ENCODE measurements at places on chromosomes 1 and 21.

GRCh38 chr1:94522304-94522703 is 19.3 kb downstream of the F3 start:
- no peak for DNase-seq

- no peak for DNase-seq
Observed at GRCh38 chr1:218439541-218440295, 94.6 kb downstream of the TGFB2 start.

GRCh38 chr21:46222436-46223116 is 6.0 kb downstream of the LSS start:
- no peak for DNase-seq

DNA sequence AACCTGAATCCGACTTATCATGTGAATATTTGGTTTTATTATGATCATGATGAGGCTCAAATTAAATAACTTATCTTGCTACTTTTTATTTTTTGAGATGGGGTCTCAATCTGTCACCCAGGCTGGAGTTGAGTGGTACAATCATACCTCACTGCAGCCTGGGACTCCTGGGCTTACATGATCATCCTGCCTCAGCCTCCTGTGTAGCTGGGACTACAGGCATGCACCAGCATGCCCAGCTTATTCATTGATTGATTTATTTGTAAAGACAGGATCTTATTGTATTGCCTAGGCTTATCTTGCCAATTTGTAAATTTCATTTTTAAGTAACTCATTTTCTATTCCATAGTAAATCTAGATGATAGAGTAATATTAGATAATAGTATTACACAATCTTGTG is 84.3 kb downstream of the COL11A1 start:
- DNase-seq = no peak

GRCh38 chr1:17674726-17675500 is 80.2 kb upstream of the ACTL8 start:
- DNase-seq = no peak

GRCh38 chr1:28265577-28265976 is 6.3 kb downstream of the SESN2 start:
- DNase-seq = no peak

GRCh38 chr1:157117527-157118057 is 18.0 kb upstream of the ETV3L start:
- no peak for DNase-seq

DNA sequence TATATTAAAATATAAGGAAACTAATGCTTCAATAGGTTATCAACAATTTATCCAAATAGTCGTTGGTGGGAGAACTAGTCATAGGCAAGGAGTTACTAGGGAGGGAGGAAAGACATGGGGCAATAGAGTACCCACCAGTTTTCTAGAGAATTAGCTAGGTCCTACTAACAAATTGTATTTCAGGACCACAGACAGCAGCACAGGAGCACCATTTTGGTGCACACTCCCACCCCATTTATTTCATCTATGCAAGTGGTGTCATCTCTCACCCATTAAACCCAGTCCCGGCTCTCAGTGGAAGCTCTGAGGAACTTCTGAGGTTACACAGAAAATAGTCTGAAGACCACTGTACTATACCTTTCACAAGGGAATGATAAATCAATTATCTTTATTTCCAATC is 89.0 kb upstream of the BCAR3 start:
- no peak for DNase-seq

- no peak for DNase-seq
Observed at GRCh38 chr21:14866859-14867765, 197.7 kb downstream of the NRIP1 start.

- no peak for DNase-seq
Observed at GRCh38 chr1:3355894-3356826, 98.3 kb upstream of the ARHGEF16 start.

- no peak for DNase-seq
Observed at GRCh38 chr1:6178751-6179563, 1.2 kb downstream of the CHD5 start.

DNA sequence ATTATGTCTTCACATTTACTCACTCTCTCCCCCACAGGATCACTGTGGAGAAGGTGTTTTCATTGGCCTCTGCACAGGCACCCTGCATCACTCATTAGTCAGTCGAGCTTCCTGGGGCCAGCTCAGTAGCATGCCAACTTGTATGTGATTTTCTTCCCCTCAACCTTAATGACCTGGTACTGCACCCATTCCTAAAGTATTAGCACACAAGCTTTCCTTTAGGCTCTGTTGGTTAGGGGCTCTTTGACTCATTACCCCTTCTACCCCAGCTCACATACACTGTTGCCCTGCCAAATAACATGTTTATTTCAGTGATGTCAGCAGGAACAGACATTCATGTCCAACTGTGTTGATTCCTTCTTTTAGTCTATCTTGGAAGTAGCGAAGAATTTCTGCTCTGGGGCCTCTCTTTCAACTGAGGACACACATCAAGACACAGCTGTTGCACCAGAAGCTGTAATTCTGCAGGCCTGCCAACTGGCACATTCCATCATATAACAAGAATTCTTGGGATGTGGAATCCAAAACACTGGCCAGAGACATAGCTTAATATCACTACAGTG is 603.5 kb upstream of the ADAMTS5 start:
- DNase-seq = no peak

DNA sequence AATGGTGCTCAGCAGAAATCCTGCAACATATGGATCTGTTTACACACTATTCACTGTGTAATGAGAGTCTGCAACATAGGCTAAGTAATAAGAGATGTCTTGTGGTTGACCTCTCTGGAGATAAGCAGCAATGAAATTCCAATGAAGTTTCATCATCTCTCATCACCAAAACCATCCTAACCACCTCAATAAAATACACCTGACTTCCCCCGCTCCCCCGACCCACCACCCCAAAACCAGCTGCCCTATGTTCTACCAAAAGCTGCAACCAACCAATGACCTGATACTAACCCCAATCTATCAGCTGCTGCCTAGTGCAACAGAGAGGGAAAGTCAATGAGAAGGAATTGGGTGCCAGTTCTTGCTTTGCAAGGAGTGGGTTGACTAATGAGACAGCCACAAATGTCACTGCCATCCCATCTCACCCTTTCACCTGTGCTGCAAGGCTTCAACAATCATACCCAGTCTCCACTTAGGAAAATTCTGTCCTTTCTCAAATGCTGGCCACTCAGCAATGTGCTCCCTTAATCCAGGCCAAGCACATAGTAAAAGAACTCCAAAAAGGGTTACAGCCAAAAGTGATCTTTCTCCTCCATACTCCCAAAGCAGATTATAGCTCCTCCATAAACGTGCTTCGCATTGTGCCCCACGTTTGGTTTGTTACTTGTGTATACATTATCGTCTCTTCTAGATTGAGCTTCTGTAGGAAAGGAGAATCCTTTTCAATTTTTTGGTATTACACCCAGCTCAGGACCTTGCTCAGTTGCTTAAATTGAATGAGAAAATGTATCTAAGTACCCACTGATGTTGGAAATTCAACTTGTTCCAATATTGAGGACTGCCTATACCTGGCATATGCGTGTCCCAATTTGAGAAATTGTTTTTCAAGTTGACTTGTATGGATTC is 29.0 kb downstream of the MRPL39 start:
- no peak for DNase-seq

DNA sequence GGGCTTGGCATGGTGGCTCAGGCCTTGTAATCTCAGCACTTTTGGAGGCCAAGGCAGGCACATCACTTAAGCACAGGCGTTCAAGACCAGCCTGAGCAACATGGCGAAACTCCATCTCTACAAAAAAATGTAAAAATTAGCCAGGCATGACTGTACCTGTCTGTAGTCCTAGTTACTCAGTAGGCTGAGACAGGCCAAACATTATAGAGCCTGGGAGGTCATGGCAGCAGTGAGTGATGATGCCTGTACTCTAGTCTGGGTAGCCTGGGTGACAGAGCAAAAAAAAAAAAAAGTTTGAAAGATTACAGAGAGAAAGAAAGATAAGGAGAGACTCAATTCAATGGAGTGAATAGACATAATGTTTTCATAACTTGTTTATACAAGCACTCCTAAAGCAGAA is 556.5 kb upstream of the BRINP3 start:
- DNase-seq = no peak

DNA sequence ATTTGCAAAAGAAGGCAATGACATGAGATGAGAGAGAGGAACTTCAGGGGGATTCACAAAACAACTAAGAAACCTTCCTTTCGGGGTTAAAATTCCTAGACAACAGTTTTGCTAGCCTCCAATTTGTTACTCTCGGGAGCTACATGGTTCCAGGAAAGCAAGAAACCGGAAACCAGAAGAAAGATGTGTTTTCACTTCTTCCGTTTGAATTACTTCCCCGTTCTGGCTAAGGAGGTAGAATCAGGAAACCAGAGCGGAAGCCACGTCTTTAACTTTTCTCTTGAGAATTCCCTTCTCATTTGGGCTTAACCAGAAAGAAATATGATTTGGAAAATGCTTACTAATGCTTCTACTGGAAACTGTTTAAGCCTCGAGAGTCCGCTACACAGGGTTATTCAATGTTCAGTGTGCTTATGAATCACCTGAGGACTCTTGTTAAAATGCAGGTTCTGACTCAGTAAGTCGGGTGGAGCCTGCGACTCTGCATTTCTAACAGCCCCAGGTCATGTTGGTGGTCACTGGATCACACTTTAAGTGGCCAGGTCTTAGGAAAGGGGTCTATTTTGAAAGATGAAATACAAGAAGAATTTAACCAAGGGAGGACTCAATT is 43.5 kb upstream of the MCOLN3 start:
- no peak for DNase-seq

GRCh38 chr1:89763649-89763986 is 57.2 kb upstream of the LRRC8D start:
- no peak for DNase-seq

- peak; percentile 37 for DNase-seq
Observed at GRCh38 chr1:31422505-31423319, 9.7 kb downstream of the SERINC2 start.

- no peak for DNase-seq
Observed at GRCh38 chr1:243731301-243731891, 118.6 kb downstream of the AKT3 start.

DNA sequence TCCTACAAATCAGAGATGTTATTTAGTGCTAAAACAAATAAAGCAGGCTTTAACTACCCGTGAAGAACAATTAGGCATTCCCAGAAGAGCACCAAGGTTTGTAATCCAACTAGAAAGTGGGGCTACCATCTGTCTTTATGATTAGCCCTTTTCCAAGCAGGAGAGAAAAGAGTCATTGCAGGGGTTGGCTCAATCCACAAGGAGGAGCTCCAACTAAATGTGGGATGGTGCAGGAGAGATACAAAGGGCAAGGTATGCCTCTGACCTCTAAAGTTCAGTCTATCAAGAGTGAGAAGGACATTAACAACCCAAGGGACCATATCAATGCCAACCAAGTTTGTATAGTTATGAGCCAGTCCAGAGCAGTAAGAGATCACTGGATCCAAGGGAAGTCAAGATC is 382.7 kb upstream of the DUSP10 start:
- DNase-seq = no peak

DNA sequence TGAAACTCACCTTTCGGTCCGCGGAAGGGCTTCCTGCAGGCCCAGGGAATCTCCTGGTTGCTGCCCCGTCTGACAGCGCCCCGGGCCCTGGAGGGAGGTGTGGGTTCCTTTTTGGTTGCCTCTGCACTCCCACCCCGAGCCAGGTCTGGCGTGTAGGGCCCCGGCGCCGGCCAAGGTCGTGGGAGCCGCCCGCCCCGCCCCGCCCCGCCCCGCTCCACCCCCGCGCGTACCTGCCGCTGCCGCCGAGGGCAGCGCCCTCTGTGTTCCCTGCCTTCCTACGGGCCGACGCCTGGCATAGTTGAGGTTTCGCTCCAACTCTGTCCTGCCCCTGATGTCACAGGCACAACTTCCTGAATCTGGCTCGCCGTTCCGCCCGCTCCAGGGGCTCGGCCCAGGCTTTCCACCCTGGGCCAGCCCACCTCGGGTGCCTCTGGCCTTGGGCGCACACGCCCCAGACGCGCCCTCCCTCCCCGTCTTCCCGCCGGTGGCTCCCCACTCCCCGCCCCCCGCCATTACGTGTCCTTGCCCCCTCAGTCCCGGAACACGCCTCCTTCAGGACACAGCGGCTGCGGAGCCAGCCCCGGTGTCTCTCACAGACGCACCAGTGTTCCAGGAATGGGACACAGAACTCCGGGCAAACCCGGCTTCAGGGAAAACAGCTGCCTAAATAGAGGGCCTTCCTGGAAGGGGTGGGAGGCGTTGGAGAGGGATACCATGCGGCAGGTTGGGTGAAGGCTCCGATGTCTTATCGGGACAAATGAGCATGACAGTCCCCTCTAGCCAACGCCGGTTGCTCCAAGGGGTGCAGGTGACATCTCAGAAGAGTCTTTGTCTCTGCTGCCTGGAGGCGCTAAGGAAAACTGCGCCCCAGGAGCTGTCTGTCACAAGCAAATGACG is at the start of gene KIAA0040:
Gene KIAA0040 (minus strand): TSS at position 147 of the 897 bp plus-strand sequence. CDS start 31,763 bp downstream, outside the sequence.
- DNase-seq = peak; percentile 48

DNA sequence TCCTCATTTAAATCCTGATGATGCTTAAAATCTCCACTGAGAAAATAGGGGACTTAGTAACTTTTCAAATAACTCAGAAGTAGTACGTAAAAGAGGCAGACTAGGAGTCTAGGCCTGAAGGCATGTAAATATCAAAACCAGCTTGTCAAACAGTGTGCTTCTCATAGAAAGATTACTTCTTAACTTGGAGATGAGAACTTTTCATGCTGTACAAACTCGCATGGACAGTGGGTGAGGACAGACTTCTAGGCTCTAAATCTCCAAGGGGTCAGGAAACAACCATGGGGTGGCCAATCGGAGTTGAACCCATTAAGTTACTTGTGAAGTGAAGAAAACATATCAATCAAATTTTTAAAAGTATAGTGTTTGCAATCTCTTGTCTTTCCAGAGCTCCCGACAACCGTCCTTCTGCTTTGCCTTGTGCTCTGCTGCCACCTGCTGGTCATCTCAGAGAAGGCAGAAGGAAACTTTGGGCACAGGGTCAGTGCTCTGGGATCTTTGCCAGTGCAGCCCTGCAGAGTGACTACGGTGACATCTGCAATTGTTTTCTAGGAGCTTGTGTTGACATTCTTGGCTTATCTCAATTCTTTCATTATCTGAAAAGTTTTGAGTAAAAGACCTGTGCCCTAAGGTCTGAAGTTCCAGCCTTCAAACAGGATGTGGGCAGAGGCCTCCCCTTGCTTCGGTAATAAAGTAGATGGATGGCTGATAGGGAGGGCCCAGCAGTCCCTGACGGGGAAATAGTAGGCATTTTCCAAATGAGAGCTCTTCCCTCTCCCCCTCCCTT is 105.1 kb upstream of the PDE4B start:
- peak; percentile 51 for DNase-seq

- no peak for DNase-seq
Observed at GRCh38 chr1:53526451-53527101, 67.4 kb downstream of the DMRTB1 start.

GRCh38 chr1:23062271-23062670 is 43.0 kb downstream of the KDM1A start:
- DNase-seq = no peak

DNA sequence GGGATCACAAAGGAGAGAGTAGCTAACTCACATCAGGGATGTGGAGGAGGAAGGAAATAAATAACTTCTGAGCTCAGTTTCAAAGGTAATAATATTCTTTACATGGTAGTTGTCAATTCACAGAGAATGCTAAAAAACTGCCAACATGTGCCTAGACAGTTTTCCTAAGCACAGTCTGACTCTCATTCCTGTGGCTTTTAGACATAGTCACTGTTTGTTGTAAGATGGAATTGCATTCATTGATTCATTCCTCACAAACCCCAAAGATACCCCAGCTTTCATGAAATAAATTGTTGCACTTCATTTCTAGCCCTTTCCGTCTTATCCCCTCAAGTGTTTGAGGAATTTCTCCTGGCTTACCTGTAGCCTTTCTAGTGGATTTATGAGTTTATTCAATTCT is 263.9 kb downstream of the NTNG1 start:
- DNase-seq = no peak

GRCh38 chr1:169891539-169891885 is 2.2 kb downstream of the SCYL3 start:
- no peak for DNase-seq

Data from stimulated activated CD8-positive, alpha-beta memory T cell treated with anti-CD3 and anti-CD28 coated beads, Interleukin-15, amount 100 ng/mL, for 4 hours (primary cell).